Renal cortex interstitium (tissue), 15 donors: ENCODE measurements at places on chromosomes 7 and 10.

DNA sequence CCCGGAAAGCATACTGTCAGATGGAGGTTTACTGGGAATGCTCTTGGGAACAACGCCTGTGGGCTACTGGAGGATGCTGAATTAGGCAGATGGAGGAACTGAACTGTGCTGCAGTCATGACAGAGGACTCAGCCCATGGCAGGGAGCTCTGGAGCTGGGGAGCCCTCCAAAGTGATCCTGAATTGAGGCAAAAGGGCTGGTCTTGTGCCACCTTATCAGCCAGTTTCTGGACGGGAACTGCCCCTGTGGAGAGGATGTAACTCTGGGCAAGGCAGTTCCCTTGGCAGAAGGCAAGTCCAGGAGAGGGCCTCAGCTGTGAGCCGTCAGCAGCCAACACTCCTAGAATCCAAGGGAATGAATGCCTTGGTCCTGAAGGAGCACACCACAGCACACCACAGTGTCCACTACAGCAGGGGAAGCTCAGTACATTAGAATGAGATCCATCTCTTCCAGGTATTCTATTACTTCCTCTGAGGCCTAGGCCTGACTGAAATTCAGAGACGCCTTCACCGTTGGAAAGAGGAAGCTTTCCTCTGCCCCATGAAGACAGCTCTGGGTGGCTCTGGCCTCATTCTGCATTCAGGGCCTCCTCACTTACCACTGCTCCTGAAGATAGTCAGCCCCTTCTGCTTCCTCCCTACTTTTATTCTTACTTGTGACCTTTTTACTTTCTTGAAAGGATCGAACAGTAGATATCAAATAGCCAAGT, 139.6 kb upstream of the GPR26 start:
- no peak for DNase-seq

DNA sequence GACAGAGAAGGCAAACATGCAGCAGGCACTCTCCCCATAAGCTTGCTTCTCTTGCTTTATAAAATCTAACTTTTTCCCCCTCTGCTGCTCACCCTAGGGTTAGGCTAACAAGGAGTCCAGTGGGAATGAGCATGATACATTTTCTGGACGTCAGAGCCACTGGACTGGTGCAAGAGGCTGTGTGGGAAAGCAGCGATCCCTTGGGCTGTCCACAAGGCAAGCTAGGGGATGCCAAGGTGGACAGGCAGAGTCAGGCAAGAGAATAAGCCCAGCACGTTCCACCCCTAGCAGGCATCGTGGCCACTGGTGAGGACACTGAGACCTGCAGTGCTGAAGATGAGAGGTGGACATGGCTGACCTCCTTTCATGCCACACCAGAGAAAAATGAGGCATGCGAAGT, 290.9 kb upstream of the ZMIZ1 start:
- no peak for DNase-seq

- no peak for DNase-seq
These were observed 12.9 kb upstream of the ADCK2 start for GRCh38 chr7:140659856-140660255.

DNA sequence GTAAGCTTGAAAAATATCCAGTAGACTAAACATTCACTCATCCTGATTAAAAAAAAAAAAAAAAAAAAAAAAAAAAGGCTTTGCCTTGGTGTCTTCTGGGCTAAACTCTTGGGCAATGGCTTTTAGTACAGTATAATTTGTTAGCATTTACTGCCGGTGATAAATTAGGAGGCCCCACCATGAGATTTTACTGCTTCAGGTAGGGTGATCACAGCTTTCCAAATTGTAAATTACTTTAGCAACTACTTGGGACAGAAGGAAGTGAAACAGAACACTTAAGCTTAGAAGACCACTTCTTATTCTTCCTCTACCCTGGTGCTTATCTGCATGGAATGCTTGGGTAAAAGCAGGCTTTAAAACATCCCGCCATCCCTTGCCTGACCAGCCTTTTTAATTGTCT, 152.1 kb downstream of the HIBADH start:
- no peak for DNase-seq

DNA sequence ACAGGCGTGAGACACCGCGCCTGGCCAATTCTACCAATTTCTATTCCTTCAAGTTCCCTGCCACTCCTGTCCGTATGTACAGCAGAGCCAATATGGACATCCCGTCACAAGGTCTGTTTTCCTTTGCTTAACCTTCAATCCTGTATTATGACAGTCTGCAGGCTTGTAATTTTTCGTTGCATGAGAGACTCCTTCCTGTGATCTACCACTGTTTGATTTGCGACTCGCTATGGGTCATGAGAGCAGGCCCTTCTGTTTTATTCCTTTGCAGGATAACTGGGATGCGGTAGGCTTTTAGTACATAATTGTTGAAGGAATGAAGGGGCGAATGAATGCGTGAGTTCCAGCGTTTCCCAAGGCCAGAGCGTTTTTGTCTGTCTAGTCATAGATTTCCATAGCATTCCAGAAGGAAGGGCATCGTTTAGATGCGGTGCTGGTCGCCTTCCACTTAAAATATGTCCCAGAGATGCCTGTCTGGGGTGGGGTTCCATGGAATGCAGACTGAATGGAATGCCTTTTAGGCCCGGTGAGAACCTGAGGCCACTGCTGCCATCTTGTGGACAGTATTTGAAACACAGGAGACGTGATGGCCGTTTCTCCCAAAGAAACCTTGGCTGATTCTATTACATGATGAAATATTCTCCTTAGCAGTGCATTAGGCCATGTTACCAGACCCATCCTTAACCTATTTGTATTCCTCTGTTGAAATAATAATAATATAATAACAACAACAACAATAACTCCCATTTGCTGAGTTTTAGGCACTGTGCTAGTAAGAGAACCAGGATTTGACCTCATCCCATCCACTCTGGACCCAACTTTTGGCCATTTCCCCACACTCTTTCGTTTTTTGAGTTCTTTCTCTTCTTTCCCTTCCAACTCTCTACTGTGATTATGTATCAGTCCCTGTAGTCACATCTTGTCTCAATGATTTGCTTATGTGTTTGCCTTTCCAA, 193.2 kb downstream of the MYOF start:
- peak; percentile 68 for DNase-seq

GRCh38 chr10:30155401-30155800, 96.0 kb upstream of the JCAD start:
- no peak for DNase-seq

DNA sequence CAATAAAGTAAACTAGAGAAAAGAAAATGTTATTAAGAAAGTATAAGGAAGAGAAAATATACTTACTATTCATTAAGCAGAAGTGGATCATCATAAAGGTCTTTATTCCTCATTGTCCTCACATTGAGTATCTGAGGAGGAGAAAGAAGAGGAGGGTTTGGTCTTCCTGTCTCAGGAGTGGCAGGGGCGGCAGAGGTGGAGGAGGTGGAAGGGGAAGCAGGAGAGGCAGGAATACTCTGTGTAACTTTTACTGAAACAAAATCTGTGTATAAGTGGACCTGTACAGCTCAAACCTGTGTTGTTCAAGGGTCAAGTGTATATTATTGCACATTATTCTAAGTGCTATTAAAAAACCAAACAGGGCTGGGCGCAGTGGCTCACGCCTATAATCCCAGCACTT, 34.2 kb upstream of the EPC1 start:
- no peak for DNase-seq

DNA sequence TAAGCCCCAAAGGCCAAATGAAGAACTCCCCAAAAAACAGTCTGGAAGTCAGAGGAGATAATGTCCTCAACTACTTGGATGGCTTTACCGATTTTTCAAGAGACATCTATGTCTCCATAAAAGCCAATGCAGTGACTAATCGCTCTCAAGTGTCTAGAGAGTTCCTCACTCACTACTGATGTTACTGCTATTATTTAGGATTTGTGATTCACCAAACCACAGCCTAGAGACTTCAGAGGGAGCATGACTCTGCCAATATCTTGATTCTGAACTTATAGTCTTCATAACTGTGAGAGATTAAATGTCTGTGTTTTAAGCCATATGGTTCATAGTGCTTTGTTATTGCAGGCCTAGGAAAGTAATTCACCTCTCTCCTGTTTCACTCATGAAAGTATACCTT, 160.2 kb downstream of the IPMK start:
- DNase-seq, result no peak

DNA sequence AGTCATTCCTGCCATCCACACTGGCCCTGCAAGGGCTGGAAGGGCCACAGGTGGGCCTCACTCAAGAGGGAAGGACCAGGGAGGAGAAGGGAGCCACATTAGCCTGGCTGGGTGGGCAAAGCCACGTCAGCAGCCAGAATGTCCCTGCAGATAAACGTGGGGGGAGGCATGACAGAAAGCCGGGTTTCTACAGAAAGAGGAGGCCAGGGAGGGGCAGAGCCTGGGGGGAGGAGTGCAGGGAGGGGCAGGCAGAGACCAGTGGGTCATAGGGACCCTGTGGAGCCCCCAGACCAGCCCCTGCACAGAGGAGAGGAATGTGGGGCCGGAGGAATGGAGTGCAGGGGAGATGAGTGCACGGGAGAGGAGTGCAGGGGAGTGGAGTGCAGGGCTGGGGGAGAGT, 590.2 kb downstream of the PTPRN2 start:
- no peak for DNase-seq

- no peak for DNase-seq
These were observed 26.9 kb downstream of the PRSS2 start for GRCh38 chr7:142797391-142798377.

- no peak for DNase-seq
These were observed 348.3 kb downstream of the GPR158 start for GRCh38 chr10:25522946-25523608.

DNA sequence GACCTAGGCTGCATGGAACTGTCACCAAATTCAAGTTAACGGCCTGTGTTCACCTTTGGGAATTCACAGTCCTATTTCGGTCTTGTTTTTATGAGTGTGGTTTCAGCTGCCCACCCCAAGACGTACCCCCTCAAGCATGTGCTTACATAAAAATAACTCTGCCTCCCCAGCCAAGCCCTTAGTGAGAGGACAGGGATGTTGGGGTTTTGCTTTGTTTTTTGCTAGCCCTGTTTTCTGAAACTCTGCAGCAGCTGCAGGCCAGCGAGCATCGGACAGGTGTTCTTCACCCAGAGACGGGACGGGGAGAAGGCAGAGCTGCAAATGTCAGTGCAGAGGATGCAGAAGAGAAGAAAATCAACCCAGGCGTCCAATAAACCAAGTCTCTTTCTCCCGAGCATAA, 13.5 kb downstream of the CHST15 start:
- DNase-seq, result no peak

GRCh38 chr10:78557433-78557925, 511.3 kb upstream of the ZMIZ1 start:
- no peak for DNase-seq

DNA sequence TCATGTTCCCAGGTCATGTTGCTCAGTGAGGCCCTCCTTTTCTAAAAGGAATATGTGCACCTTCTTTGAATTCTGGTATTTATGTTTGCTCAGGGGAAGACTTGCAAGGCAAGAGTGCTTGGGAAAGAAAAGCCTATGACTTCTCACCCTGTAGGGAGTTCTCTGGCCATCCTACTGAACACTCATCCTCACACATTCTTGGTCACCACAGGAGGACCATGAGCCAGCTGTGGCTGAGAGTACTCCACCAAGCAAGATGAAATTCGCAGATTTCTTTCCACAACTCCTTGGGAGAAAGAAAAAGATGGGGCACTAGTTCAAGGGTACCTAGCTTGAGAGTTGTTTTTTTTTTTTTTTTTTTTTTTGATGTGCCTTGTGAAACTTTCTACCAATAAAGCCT, 179.6 kb downstream of the FZD1 start:
- DNase-seq, result no peak

GRCh38 chr10:50999163-50999562, 75.1 kb upstream of the PRKG1 start:
- DNase-seq, result no peak

- DNase-seq, result no peak
These were observed 10.9 kb downstream of the TMEM72 start for GRCh38 chr10:44922021-44922420.

- DNase-seq, result no peak
These were observed 55.6 kb upstream of the SHH start for GRCh38 chr7:155867734-155868400.

- DNase-seq, result no peak
These were observed 400.3 kb upstream of the PRKCQ start for GRCh38 chr10:6980353-6980752.

GRCh38 chr7:7738622-7739021, 20.2 kb upstream of the RPA3 start:
- no peak for DNase-seq

DNA sequence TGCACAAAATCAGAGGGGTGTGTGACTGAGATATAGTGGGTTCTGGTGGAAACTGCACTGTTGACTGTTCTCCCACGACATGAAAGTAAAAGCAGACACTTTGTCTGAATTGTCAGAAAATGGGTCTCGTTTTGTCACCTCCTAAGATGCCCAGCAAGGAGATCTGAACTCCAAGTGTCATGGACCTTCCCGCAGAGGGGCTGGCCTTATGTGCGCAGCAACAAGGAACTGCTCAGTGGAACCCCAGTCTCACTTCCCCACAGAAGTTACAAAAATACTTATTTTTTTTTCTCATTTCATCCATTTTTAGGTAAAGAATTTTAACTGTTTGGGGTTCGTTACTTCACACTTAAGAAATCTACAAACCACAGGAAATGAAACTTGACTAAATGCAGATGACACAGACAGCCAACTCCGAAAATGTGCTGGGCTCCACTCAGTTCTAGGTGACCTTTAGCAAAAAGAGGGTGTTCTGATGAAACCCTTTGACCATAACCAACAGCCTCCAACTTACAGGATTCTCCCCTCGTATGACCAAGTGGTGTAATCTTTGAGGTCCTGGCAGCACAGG, 115.0 kb downstream of the FAM107B start:
- DNase-seq, result no peak

GRCh38 chr10:14583252-14583651, 191.4 kb downstream of the FAM107B start:
- no peak for DNase-seq

DNA sequence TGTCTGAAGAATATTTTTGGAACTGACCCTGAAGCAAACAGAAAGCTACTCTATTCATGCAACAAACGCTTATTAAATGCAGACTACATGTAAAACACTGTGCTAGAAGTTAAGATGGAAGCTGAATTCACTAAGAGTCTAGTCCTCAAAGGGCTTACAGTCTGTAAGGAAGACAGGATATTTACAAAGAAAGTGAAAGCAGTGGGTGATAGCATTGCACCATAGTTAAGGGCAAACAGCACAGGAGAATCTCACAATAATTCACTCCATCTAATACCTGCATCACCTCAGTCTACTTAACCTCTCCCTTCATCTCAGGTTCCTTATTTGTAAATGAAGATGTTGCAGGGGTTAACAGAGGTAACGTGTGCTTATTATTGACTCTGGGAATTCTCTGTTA, 360.0 kb upstream of the AOAH start:
- no peak for DNase-seq

DNA sequence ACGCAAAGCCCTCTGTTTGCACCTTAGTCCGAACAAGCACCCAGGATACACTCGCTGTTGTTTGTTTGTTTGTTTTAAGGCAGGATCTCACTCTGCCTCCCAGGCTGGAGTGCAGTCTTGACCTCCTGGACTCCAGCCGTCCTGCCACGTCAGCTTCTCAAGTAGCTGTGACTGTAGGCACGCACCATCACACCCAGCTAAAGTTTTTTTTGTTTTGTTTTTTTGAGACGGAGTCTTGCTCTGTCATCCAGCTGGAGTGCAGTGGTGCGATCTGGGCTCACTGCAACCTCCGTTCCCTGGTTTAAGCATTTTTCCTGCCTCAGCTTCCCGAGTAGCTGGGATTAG, 76.8 kb downstream of the CTBP2 start:
- no peak for DNase-seq
